ENCODE measurements at places on chromosomes 3 and 15.

GRCh38 chr3:22117751-22118346 lies 366.8 kb upstream of the ZNF385D start:
- no peak for DNase-seq

GRCh38 chr3:126373146-126373613 lies 16.0 kb upstream of the KLF15 start:
- DNase-seq, result no peak

GRCh38 chr3:30646181-30646876 lies 39.9 kb downstream of the TGFBR2 start:
- DNase-seq, result no peak

DNA sequence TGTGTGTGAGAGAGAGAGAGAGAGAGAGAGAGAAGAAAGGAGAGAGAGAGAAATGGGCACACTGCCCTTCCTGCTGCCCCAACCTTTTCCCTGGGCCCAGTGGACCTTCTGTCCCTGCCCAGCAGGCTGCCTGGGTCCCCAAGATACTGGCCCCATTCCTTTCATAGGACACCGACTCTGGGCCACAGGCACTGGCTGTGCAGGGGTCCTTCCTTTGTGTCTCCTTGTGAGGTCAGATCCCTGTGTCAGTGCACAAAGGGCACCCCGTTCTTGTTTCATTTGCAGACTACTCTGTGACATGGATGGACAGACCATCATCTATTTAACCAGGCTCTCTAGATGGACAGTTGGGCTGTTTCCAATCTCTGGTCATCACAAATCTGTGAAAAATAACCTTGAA lies 21.3 kb upstream of the KLF13 start:
- no peak for DNase-seq

DNA sequence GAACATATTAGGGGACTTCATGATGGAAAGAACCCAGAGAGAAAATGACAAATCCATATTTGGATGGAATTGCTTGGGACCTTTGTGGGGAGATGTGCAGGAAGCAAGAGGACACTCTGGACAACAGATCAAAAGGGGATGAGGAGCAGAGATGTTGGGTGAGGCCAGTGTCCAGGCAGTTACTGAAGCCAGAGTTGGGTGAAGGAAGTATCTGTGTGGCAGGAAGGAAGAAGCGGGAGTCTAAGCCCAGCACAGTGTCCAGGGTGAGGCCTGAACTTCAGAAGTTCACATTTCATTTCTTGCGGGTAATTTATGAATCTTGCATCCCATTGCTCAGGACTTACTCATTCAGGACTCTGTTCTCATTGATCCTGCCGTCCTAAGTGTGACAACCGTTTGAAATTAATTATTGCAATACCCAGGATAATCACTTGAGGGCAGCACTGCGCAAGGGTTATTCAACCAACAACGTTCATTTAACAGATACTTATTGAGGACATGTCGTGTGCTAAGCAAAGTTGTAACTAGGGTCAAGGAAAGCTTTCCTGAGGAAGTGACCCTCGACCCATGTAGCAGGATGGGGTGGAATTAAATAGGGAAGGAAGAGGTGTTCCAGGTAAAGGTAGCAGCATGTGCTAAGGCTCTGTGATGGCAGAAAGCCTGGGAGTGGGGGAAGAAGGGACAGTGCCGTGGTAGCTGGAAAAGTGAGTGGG lies 61.3 kb upstream of the CMTM8 start:
- peak; percentile 18 for DNase-seq

GRCh38 chr15:66997212-66997611 lies 68.2 kb upstream of the SMAD3 start:
- peak; percentile 80 for DNase-seq

- DNase-seq, result peak; percentile 97
These were observed 482.5 kb upstream of the TBL1XR1 start for GRCh38 chr3:177679568-177680471.

GRCh38 chr3:98333989-98334606 lies 19.6 kb upstream of the OR5K4 start:
- DNase-seq, result no peak
